Skeletal muscle tissue (tissue), 5 donors: ENCODE measurements at places on chromosomes 1 and 21. TPM values are rescaled to one million over a fixed set of nuclear protein-coding genes. Genes with fewer than 3 reads are reported as not detected.

Gene LMX1A
- 1.6 TPM for total RNA-seq

Gene OR2AK2
- total RNA-seq: not detected

Gene TSPAN2
- total RNA-seq: 6.8 TPM

Gene KCNJ10
- 0.52 TPM for total RNA-seq

Gene FAM3B
- total RNA-seq: not detected

Gene EEIG2
- total RNA-seq: 15.7 TPM

Gene DIO1
- total RNA-seq: not detected

Gene VHLL
- not detected for total RNA-seq
